A172 (cell line): ENCODE measurements at places on chromosomes 7 and 10.

- no peak for DNase-seq
Observed at GRCh38 chr7:80362010-80362618, 149.8 kb downstream of the GNAT3 start.

DNA sequence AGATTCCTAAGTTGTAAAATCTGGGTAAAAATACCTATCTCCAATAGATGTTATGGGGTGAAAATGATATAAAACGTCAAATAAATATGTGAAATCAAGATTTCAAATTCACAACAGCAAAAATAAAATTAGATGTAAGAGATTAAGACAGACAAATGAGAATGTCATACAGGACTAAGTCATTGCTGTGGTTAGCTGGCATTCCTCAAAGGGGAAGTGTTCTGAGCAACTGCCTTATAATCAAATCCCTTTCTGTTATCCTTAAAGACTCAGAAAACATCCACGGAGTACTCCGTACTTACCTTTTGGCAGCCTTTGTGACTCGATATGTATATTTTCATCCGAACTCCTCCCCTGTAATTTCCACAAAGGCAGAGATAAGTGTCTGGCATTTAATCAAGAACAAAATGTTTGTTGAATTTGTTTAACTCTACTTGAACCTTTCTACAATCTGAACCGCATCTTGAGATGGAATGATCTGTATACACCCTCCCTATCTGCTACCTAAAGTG, 559.6 kb downstream of the GATA3 start:
- no peak for DNase-seq

- no peak for DNase-seq
Observed at GRCh38 chr7:29853789-29854188, 47.5 kb downstream of the WIPF3 start.

DNA sequence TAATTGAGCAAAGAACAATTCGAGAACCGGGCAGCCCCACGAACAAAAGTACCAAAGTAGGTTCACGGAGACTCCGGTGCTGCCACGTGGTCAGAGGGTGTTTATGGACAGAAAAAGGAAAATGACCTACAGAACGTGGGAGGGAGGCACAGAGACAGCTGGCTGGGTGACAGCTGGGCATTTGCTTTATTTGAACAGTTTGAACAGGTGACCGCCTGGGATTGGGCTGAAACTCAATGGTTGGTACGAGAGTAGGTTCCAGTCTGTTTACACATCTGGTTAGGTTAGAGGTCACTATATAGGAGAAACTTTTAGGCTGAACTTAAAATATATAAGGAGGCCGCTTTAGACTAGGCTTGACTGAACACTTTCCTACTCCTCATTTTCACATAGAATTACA, 50.6 kb upstream of the CELF2 start:
- no peak for DNase-seq

DNA sequence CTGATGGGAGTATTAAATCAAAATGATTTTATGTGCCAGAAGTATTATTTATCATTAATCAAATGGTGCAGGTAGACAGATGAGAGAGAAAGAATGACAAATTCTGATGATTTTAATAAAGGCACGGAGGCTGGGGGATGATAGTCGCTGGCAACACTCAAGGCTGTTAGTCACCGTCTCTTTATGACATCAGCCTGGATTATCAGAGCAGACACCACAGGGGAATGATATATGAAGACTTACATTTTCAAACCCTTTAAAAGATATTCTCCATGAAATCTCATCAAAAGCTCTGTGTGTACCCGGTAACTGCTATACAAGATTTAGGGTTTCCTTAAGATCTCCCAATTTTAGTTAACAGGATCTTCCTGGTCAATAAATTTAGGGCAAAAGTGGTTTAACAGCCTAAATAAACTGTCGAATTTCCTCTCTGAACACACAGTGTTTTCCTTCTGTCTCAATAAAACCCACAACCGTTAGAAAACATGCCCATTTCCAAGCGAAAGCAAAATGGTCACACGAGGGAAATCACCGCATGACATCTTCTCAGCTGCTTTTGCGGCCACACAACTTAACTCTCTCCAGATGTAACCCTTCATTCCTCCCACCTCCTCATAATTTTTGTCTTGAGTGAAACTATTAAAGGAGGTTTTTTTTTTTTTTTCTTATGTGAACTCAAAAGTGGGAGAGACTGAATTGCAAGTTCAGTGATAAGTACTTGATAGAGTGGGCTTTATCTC, 133.2 kb upstream of the FAM171A1 start:
- DNase-seq: peak; percentile 6

GRCh38 chr10:89921403-89921802, 220.0 kb downstream of the KIF20B start:
- DNase-seq: peak; percentile 36

DNA sequence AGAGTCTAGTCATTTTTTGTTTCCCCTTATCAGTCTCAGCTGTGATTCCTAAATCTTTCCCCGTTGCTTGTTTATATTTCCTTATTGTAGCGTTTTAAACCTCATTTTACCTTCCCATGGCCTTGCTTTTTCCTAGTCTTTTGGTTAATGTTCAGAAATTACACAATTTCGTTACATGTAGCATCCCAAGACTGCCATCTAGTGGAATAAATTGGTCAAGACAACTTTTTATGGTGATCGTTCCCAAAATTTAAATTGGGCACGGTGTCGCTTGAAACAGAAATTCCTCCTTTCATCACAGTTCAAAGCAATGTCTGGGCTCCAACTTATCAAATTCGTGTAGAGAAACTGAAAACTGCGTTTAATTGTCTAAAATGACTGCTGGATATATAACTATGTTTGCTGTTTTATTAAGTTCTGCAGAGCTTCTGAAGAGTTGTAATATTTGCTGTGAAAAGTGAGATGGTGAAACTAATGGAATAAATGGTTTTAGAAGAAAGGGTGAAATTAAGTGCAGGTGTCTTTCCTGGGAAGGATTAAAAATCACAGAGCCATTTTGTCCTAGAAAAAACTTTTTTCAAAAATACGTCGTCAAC, 370.2 kb downstream of the PHF14 start:
- peak; percentile 51 for DNase-seq

DNA sequence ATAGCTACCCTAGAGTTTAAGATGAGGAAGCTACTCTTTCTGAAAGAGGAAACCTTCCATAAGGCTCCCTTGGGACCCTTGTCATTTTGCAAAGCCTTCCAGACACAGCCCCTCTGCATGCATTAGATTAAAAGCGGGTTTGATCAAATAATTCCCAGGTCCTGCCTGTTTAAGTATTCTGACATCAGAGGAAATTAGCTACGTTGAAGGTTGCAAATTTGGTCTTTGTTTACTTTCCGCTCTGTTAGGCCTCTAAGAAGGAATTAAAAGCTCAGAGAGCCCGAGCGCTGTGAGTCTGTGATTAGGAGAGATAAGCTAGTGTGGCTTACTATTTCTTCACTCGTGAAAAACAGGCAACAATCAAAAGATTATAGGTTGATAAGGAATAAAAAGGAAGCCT, 1.4 kb upstream of the THSD7A start:
- DNase-seq: no peak

DNA sequence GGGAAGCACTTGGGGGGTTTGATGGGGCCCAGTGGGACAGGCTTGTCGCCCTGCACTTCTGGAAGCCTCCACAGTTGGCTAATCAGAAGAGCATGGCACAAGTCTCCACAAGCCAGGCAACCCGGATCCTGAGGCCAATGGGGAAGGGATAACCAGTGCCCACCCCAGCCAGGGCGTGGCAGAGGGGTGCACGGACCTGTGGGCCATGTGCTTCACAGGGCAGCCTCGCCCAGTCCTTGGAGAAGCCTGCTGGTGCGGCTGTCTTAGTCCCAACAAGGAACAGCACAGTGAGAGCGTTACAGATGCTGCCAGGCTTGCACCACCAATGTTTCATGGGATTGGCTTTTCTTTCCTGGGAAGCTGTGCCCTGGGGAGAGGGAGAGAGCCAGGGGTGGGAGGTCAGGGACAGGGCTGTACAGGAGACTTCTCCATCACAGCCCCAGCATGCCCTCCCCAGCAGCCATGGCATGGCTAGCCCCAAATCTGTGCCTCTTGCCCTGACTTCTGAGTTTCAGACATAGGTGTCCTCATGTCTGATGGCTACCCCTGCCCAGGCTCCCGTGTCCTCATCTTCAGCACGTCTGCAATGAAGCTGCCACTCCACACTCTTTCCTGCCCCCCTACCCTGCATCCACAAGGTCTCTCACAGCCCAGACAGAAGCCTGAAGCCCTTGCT, 116.0 kb downstream of the PTPN20 start:
- DNase-seq: no peak

DNA sequence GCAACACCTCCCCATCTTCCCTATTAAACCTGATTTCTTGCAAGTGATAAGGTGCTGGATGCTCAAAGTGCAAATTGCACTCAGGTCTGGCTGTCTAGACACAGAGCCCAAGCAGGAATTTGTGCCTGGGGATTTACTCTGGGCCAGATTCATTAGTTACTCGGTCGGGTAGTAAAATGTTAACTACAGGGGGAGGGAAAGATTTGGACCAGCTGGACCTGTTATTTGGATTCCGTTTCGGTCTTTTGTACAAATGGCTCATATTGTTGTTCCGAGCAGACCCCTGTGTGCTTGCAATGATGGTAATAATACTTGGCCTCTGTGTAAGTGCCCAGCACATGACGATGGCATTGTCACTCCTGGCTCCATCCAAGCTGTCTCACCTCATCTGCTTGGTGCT, 609.6 kb downstream of the KCNMA1 start:
- no peak for DNase-seq

DNA sequence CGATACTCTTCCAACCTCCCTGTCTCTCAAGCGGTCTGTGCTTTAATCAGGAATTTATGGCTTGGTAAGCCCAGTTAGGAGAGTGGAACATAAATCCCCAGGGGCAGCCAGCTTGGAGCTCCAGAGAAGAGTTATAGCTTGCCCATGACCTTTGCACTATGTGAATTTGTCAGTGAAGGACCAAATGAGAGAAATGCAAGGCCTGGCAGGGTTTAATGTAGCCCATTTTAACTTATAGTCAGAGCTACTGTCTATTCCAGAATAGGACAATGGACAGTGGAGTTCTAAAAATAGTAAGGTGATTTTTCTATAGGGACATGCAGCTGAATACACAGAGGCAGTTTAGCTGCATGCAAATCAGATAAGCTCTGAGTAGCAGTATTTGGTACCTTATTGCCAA, 142.6 kb upstream of the CAV2 start:
- peak; percentile 30 for DNase-seq

DNA sequence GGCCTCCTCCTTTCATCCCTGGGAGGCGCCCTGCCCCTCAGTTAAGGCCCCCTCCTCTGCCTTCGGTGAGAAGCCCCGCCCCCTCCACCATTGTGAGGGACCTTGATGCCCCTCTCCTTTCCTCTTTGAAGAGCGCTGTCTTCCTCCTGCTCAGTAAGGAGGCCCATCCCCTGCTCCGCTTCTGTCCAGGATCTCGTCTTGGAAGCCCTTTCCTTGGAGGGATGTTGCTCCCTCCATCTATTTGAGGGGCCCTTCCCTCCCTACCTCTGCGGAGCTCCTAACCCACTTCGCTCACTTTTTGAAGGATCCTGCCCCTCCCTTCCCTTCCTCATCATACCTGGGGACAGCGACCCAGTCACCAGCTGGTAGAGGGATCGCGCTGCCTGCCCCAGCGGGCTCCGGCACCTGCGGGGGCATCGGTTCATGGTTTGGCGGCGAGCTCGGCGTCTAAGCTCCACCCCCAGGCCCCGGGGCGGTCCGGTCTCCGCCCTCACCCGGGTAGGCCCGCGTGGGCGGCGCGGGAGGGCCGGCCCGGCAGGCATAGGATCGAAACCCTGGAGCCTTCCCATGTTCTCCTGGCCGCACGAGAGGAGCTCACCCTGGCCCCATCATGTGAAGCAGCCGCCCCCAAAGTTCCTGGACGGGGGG, 4.1 kb downstream of the KCNIP2 start:
- no peak for DNase-seq

DNA sequence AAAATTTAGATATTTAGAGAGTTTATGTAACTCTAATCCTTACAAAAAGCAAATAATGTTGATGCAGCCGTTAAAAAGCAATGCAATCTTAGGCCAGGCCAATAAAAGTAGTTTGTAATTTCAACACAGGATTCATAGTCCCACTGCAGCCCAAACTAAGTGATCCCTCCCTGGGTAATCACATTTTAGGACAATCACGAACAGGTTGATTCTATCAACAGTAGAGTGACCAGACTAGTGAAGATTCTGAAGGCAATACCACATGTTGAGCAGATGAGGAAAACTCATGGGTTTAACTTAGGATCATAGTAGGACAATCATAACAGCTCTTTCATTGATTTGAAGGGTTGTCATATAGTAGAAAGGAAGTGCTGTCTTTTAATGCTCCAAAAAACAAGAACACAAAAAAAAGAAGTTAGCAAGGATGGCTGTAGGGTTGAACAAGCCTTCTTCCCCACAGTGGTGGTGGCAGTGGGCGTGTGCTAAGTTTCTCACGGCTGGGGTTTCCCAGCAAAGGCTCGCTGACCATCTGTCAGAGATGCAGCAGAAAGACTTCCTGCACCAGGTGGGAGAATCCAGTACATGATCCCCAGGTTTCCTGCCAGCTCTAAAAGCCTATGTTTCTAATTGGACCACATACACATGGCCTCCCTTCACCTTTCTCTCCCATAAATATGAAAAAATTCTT, 212.2 kb downstream of the CHRM2 start:
- no peak for DNase-seq

DNA sequence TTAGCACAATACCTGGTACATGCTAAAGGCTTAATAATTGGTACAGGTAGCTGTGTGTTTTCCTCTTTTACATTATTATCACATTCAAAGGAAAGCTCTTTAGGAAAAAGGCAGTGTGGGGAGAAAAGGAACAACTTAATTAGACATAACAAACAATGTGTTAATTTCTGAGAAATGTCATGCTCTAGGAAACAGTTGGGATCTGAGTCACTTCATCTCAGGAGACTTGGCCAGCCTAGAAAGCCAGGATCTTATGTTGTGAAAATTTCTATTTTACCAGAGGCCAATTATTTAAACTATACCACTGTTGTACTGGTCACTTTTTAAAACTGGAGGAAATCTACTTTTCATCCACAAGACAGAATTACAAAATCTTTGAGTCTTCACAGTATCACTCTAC, 39.6 kb downstream of the ARMH3 start:
- DNase-seq: no peak

DNA sequence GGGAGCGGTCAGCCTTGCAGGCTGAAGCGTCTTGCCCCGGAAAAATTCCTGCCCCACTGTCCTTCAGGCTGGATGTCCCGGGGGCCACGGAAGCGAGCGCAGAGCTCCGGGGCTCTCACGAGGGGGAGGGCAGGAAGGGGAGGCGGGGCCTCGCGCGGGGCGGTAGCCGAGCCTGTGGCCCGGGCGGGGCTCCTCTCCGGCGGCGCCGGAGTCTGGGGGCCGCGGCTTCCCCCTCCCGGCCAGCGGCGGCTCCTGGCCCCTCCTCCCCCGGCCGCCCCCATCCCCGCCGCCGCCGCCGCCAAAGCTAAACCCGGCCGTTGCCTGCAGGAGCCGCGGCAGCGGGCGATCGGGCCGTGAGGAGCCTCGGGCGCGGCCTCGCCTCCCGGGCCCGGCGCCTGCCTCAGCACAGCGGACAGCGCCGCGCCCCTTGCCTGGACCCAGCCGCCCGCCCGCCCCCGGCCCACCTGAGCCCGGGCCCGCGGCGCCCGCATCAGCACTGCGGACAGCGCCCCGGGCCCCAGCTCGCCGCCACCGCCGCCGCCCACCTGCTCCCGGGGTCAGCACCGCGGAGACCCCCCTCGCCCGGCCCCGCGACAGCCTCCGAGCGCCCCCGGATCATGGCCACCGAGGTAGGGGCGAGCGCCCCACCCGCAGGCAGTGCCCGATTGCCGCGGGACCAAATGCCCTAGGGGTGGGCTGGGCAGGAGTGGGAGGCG, at the start of gene GOLGA7B:
Gene GOLGA7B, plus strand, starts transcription at position 157 of the 716 bp plus-strand sequence. Its CDS starts 461 bp downstream, at position 618.
- no peak for DNase-seq

GRCh38 chr7:90690159-90690858, 94.2 kb downstream of the CDK14 start:
- no peak for DNase-seq

GRCh38 chr10:49005270-49005669, 65.6 kb upstream of the LRRC18 start:
- DNase-seq: no peak
